ENCODE measurements at places on chromosomes 11 and 22.

DNA sequence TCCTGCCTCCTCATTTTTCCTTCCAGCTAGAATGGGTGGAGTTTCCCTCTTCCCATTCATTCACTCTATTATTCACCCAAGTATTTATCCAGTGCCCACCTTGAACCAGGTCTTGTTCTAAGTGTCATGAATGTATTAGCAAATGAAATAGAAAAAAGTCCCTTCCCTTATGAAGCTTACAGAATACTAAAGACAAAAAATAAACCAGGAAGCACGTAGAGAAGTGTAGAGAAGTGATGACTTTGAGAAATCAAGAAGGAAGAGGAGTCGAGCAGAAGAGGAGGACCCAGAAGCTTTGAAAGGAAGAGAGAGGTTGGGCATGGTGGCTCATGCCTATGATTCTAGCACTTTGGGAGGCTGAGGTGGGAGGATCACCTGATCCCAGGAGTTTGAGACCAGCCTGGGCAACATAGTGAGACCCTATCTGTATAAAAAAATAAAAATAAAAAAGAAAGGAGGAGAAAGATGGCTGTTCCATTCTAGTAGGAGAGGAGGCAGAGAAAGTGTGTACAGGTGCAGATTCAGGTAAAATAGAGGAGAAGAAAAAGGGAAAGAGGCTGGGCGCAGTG is 17.1 kb upstream of the SYVN1 start:
- peak overlapping the region; percentile 64 for H3K27ac ChIP-seq
- H3K4me1 ChIP-seq, result peaks cover 28% of the 10 kb centered on the region
- no peaks in the 10 kb centered on the region for H3K27me3 ChIP-seq
- DNase-seq, result no peak
- H3K36me3 ChIP-seq, result no peaks in the 10 kb centered on the region
- H3K4me3 ChIP-seq, result no peak overlapping the region

- H3K27me3 ChIP-seq, result no peaks in the 10 kb centered on the region
- H3K4me1 ChIP-seq, result peaks cover 5% of the 10 kb centered on the region
- no peak overlapping the region for H3K27ac ChIP-seq
Measured at GRCh38 chr11:16795146-16795545, 56.7 kb downstream of the C11orf58 start.

- H3K36me3 ChIP-seq, result no peaks in the 10 kb centered on the region
- DNase-seq, result no peak
- H3K4me3 ChIP-seq, result no peak overlapping the region
Measured at GRCh38 chr11:16402654-16403447, 46.5 kb upstream of the SOX6 start.

DNA sequence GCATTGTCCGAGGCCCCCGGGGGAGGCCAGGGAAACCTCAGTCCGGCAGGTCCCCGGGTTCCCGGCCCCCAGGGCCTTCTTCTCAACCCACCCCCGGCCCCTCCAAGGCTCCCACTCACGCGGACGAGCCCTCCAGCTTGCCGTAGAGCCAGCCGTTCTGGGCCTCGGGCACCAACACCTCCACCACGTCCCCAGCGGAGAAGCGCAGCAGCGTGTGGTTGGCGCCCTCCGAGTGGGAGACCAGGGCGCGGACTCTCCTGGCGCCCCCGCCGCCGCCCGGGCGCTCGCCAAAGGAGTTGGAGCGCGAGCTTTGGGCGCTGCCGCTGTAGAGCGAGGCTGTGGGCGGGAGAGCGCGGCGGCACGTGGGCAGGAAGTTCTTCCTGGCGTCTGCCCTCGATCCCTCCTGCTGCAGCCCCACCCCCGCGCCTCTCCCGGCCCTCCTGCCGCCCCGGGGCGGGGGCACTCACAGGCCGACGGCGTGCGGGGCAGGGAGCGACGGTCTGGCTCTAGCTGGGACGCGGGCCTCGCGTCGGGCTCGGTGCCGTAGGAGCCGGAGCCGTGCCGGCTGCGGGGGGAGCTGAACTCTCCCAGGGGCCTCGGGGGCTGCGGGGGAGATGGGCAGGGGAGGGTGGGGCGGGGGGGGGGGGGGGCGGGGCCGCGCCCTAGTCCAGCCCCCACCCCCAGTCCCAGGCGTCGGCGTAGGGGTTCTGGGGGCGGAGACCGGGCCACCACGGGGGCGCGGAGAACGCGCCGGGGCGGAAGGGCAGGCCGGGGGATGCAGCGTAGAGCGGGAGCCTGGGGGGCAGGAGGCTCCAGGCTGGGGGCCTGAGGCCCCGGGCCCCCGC is 4.9 kb upstream of the SLC16A8 start:
- no peak overlapping the region for H3K4me3 ChIP-seq
- peaks cover 2% of the 10 kb centered on the region for H3K36me3 ChIP-seq
- DNase-seq, result no peak

DNA sequence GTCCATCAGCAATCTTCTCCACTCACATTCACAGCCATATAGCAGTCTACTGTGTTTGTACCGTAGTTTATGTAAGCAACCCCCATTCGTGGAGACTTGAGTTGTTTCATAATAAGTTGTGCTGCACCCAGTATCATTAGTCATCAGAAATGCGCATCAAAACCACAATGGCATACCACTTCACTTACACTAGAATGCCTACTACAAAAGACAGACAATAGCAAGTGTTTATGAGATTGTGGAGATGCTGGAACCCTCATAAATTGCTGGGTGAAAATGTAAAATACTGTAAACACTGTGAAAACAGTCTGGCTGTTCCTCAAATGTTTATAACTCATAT is 133.3 kb downstream of the ATXN10 start:
- DNase-seq, result no peak
- H3K36me3 ChIP-seq, result peaks cover 56% of the 10 kb centered on the region
- H3K27me3 ChIP-seq, result no peaks in the 10 kb centered on the region

- no peak for DNase-seq
- no peaks in the 10 kb centered on the region for H3K4me1 ChIP-seq
- H3K27me3 ChIP-seq, result no peaks in the 10 kb centered on the region
Measured at GRCh38 chr11:35980686-35981390, 37.0 kb downstream of the LDLRAD3 start.

- H3K27ac ChIP-seq, result no peak overlapping the region
- no peaks in the 10 kb centered on the region for H3K36me3 ChIP-seq
- no peaks in the 10 kb centered on the region for H3K4me1 ChIP-seq
- no peak for DNase-seq
- no peak overlapping the region for H3K4me3 ChIP-seq
Measured at GRCh38 chr11:116641561-116642045, 131.2 kb downstream of the BUD13 start.

DNA sequence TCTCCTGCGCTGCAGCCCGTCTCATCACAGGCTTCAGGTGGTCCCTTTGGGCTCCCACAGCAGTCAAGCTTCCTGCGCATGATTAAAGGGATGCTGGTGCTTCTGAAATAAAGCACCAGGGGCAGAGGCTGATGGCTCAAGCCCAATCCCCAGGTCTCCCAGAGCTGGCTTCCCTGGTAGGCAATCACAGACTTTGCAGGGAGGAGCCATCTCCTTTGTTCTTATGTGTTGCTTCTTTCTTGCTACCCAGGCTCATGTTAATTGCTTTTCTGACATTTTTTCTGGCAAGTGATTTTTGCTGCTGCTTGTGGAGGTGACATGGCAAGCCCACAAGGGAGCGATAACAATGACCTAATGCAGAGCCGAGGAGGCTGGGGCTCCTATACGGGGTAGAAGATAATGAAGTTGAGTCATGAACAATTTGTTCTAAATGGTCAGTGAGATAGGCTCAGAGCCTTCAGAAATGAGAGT is 25.2 kb upstream of the PLET1 start:
- DNase-seq, result no peak
- H3K27me3 ChIP-seq, result no peaks in the 10 kb centered on the region
- H3K36me3 ChIP-seq, result no peaks in the 10 kb centered on the region
- no peak overlapping the region for H3K27ac ChIP-seq
- no peak overlapping the region for H3K4me3 ChIP-seq

DNA sequence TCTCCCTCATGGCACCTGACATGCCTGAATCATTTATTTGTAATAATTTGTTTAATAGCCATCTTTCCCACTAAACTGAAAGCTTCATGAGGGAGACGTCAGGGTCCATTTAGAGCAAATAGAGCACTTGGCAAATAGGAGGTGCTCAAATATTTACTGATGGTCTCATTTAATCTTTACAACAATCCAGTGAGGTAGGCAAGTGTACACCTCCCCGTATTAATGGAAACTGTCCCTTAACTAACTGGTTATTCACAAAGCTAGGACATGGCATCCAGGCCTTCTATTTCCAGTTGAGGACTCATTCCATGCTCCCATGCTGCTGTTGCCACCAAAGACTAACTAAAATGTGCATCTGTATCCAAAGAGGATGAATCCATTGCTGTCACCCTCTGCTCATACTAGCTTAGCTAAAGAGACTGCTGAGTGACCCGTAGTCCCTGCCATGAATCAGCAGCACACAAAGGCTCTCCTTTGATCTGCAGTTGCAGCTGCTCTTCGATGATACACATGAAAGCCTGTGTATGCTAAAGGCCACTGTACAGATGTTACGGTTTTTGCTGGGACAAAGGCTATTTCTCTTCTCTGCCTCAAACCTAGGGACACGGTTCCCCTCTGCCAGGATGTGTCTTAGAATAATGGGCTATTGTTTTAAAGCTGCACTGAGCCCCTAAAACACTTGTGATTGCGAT is 82.6 kb downstream of the RAB30 start:
- H3K4me1 ChIP-seq, result peaks cover 42% of the 10 kb centered on the region
- no peak overlapping the region for H3K4me3 ChIP-seq
- DNase-seq, result no peak
- H3K27ac ChIP-seq, result peak overlapping the region; percentile 66
- no peaks in the 10 kb centered on the region for H3K27me3 ChIP-seq
- H3K36me3 ChIP-seq, result peaks cover 92% of the 10 kb centered on the region

- peak overlapping the region; percentile 64 for H3K4me3 ChIP-seq
- DNase-seq, result no peak
- H3K27ac ChIP-seq, result peak overlapping the region; percentile 99
- peaks cover 82% of the 10 kb centered on the region for H3K4me1 ChIP-seq
- H3K36me3 ChIP-seq, result peaks cover 37% of the 10 kb centered on the region
Measured at GRCh38 chr22:24437091-24437490, 9.7 kb downstream of the ADORA2A start.

DNA sequence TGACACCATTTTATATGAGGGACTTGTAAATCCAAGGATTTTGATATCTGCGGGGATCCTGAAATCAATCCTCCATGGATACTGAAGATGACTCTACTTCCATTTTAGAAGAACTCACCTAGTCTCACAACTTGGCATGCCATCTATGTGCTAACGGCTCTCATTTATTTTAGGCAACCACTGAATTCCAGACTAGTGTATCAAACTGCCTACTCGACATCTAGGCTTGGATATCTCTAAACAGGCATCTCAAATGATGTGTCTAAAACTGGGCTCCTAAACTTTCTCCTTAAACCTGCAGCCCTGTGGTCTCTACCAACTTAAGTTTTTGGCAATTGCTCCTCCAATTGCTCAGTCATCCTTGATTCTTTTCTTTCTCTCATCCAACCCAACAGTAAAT is 31.2 kb upstream of the CLNS1A start:
- DNase-seq, result no peak
- no peak overlapping the region for H3K4me3 ChIP-seq

- no peaks in the 10 kb centered on the region for H3K4me1 ChIP-seq
- no peaks in the 10 kb centered on the region for H3K36me3 ChIP-seq
- H3K27me3 ChIP-seq, result peaks cover 2% of the 10 kb centered on the region
- H3K27ac ChIP-seq, result no peak overlapping the region
- H3K4me3 ChIP-seq, result no peak overlapping the region
Measured at GRCh38 chr11:70584498-70585235, 186.3 kb downstream of the CTTN start.

GRCh38 chr11:64853709-64854108 is 9.3 kb upstream of the CDC42BPG start:
- H3K27ac ChIP-seq, result peak overlapping the region; percentile 95
- H3K4me3 ChIP-seq, result peak overlapping the region; percentile 75
- H3K4me1 ChIP-seq, result peaks cover 94% of the 10 kb centered on the region

GRCh38 chr11:61281581-61282250 is 13.4 kb downstream of the VWCE start:
- H3K27me3 ChIP-seq, result no peaks in the 10 kb centered on the region
- H3K4me1 ChIP-seq, result no peaks in the 10 kb centered on the region
- no peaks in the 10 kb centered on the region for H3K36me3 ChIP-seq
- H3K4me3 ChIP-seq, result no peak overlapping the region
- DNase-seq, result no peak

DNA sequence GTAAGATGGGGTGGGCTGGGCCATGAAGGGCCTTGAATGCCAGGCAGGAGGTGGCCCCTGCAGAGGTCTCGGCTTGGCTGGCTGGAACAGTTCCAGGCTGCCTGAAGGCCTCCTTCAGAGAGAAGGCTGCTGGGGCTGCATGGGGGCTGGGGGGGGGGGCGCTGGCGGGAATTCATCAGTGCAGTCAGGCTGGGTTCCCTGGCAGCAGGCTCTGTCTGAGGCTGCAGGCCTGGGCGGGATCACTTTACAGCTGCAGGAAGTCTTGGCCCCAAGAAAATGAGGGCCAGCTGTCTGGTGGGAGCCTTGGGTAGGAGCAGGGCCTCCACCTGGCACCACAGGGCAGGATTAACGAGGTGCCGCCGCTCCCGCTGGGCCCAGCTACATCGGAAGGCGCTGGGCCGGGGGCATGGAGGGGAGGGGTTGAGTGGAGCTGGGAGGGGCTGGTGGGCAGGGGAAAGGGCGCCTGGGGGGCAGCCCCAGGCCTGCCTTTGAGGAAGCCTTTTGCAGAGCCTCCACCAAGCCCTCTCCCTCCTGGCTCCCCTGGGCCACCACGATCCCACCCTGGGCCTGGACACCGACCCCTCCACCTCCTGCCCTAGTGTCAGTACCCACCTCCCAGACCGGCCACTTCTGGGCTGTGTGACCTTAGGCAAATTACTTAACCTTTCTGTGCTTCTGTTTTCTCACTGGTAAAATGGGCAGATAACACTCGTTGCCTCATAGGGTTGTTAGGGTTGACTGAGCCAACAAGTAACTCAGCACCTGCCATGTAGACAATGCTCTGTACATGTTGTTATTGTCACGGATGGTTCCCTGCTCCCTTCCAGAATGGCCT is 31.0 kb upstream of the HMOX1 start:
- peaks cover 54% of the 10 kb centered on the region for H3K4me1 ChIP-seq
- H3K36me3 ChIP-seq, result peaks cover 2% of the 10 kb centered on the region
- no peak for DNase-seq
- H3K27me3 ChIP-seq, result no peaks in the 10 kb centered on the region
- no peak overlapping the region for H3K4me3 ChIP-seq

DNA sequence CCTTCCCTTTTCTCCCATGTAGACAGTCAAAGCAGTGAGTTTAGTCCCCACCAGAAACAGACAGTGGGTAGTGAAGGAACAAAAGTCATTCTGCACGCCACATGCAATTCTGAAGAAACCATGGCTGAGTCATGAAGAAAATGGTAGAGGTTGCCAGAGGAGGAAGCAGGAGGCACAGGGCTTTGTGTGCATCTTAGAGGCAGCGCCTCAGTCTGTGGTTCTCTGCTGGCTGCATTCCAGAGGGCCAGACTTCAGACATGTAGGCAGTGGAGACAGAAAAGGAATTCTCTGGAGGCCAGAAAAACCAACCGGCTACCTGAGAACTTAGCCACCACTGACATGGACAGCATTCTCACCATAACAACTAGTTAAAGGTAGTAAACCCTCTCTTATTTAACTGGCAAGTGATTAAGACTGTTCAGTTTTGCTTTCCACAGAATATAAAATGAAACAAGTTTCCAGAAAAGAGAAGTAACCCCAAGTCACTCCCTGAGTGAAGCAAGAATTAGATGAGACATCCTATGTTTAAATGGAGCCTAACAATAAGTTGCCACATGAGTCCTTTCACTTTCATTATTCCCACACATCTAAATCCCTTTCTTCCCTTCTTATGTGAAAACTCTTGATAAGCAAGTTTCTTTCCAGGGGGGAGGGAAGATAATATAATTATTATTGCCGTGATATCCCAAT is 556.1 kb downstream of the SOX6 start:
- H3K4me3 ChIP-seq, result no peak overlapping the region
- no peak overlapping the region for H3K27ac ChIP-seq
- DNase-seq, result no peak

- no peaks in the 10 kb centered on the region for H3K4me1 ChIP-seq
- no peak for DNase-seq
- no peaks in the 10 kb centered on the region for H3K27me3 ChIP-seq
- no peak overlapping the region for H3K27ac ChIP-seq
- H3K4me3 ChIP-seq, result no peak overlapping the region
- no peaks in the 10 kb centered on the region for H3K36me3 ChIP-seq
Measured at GRCh38 chr11:1442807-1443366, 43.7 kb downstream of the MOB2 start.

Data from activated B cell treated with CpG ODN at 0.5 μM for 24 hours (primary cell).